AG08395 (cell line): ENCODE measurements at places on chromosomes 11 and 22.
A peak's percentile ranks its signal among the peaks of the same experiment; 100 is the strongest.

GRCh38 chr22:44689915-44690524 lies 12.0 kb upstream of the PRR5 start:
- DNase-seq, result no peak

GRCh38 chr11:44709281-44709562 lies 17.5 kb upstream of the TSPAN18 start:
- DNase-seq, result no peak

DNA sequence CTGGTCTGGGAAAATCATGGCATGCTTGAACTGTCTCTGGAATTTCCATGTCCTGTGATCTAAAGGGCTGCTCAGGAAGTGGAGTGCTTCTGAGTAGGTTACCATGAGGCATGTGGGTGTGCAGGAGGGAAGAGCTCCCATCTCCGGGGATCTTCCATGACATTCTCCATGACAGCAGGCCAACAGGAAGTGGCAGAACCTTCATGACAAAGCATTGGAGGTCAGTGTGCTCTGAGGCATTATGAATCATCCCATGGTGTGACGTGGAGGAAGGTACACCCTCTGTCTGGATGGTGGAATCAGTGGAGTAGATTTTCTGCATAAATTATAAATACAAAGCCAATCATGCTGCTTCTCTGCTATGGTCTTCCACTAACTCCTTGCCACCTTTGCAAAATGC lies 139.6 kb upstream of the E2F8 start:
- DNase-seq, result peak; percentile 89

DNA sequence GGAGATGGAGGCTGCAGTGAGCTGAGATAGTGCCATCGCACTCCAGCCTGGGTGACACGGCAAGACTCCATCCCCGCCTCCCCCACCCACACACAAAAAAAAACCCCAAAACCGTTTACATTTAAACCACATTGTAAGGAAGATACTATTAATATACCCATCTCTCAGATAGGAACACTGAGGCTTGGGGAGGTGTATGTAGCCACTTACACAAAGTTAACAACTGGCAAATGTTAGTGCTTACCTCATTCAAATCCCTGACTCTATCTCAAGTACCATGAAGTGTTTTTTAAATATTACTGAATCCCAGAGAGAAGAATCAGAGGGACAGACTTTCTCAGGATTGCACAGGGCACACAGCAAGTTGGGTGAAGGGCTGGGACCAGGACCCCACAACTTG lies 164.5 kb downstream of the MIAT start:
- no peak for DNase-seq

- peak; percentile 82 for DNase-seq
Observed at GRCh38 chr11:43852057-43852636, 28.5 kb upstream of the ALKBH3 start.

- no peak for DNase-seq
Observed at GRCh38 chr11:46966773-46967172, 30.2 kb downstream of the CSTPP1 start.

GRCh38 chr11:102716527-102716926 lies 8.2 kb downstream of the MMP8 start:
- DNase-seq, result no peak

GRCh38 chr11:86922225-86922624 lies 33.0 kb downstream of the FZD4 start:
- no peak for DNase-seq

- peak; percentile 90 for DNase-seq
Observed at GRCh38 chr11:8033305-8034105, 46.4 kb downstream of the EIF3F start.

- no peak for DNase-seq
Observed at GRCh38 chr11:45890886-45891550, 5.6 kb downstream of the MAPK8IP1 start.

GRCh38 chr22:31211482-31211861 lies 626 bp upstream of the LIMK2 start:
- no peak for DNase-seq

GRCh38 chr11:131036514-131036913 lies 120.2 kb upstream of the SNX19 start:
- DNase-seq, result no peak

DNA sequence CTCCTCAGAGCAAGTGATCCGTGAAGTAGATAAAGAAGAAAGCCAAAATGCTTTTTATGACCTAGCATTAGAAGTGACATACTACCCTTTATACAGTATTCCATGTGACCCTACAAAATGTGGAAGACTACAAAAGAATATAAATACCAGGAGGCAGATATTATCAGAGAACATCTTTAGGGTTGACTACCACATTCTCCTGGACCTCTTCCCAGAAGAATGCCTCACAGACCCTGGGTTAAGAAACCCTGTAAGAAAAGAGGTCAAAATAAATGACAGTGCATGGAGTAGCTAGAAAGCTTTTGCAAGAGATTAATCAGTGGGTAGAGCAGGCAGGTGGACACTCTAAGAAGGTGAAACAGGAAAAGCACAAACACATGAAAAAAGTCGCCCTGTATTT lies 69.2 kb downstream of the FANCF start:
- no peak for DNase-seq

- DNase-seq, result no peak
Observed at GRCh38 chr11:69968396-69969347, 109.4 kb upstream of the ANO1 start.

DNA sequence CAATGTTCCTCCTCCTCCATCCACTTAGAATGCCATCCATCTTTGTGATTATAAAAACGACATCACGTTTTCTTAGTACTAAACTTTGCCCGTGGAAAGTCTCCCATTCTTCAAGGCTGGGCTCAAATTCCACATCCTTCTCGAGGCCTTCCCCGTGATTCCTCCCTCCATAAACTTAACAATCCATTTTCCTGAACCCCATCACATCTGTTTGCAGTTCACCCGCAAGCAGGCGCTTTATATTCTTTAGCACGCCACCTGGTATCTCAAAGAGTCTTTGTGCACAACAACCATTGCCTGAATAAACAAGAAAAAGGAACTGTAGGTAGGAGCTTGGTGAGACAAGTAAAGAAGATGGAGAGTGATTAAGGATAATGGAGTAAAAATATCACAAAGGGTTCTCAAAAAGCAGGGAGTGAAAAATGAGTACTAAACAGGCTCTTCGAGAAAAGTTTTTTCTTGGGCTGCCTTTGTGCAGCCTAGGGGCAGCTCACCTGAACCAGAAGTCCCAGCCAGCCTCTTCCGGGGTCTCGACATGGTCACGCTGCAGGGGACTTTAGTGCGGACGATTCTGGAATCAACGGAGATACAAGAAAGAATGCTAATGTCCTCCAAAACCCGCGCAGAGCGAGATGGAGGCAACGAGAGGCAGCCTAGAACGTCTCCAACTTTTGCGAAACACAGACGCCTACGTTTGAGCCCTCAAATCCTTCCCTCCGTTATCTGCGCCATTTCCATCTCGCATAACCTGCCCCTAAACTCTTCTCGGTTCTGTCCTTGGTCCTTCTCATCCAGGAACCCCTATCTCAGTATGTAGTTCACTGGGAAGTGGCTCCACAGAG lies 585 bp downstream of the THYN1 start:
- DNase-seq, result peak; percentile 57

- no peak for DNase-seq
Observed at GRCh38 chr11:7511401-7511800, 2.4 kb upstream of the PPFIBP2 start.

DNA sequence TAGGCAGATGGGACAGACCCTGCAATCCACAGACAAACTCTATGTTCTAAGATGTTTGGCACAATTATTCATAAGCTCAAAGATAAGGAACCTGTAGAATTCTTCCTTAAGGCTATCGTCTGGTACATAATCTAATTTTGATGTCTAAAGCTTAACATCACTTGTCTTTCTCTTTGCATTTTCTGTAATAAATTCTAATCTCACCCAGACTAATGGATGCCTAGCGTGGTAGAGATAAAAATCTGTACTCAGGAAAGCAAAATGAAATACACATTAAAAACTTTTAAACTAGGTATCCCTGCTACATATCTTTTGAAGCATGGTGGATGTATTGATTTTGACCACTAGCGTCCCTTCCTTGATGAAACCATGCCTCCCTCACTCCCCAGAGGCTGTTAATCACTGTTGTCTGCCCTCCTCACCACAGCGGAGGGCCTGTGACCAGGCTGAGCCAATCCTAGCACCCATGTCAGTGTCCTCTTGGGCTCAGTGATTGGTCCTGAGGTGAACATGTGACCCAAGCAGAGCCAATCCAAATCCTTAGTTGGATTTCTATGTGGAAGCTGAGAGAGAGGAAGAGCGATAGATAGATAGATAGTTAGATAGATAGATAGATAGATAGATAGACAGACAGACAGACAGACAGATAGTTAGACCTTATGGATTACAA lies 82.2 kb upstream of the GRK3 start:
- no peak for DNase-seq

- DNase-seq, result no peak
Observed at GRCh38 chr11:19689281-19690000, 23.2 kb upstream of the NAV2 start.

- no peak for DNase-seq
Observed at GRCh38 chr22:29753808-29754657, 12.8 kb downstream of the ZMAT5 start.

DNA sequence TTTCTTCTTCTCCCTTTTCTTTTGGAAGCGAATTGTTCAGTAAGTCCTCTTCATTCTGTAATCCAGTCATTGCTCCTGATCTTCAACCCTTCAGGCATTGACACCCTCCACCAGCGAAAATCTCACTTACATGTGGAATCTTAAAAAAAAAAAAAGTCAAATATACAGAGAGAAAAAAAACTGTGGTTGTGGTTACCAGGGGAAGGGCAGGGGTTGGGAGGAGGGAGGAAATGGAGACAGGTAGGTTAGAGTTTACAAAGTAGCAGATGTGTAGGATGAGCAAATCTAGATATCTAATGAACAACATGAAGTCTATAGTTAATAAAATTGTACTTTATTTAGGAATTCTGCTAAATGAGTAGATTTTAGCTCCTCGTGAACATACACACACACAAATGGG lies 17.7 kb upstream of the TMEM123 start:
- DNase-seq, result no peak

DNA sequence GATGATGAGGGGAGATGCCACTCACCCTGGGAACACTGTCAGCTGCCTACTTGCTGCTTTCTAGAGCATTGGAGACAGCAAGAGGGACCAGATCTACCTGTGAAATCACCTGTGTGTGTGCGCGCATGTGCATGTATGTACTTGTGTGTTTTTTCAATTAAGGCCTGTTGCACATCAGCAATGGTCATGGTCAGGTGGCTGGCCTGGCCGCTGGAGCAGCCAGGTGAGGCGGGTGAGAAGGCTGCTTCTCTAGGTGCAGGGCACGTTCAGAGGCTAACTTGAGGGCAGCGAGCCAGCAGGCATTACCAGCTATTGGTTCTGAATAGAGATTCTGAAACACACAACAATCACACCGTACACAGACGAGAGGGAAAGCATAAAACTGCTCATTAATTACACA lies 65.1 kb downstream of the PARVG start:
- no peak for DNase-seq

- DNase-seq, result no peak
Observed at GRCh38 chr11:95148938-95149337, 59.3 kb downstream of the ENDOD1 start.

DNA sequence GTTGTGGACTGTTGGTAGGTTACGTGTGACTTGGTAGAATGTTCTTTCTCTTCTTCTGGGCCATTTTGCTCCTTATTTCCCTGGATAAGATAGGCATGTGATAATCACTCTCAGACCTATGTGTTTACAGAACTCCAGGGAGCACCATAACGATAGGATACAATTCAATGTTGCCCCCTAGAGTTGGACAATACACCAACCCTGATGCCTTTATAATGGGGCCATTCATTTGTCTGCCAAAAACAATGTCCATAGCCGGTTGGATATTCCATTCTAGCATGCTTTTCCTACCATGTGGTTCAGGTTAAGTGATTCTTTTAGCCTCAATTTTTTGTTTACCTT lies 60.5 kb downstream of the APIP start:
- no peak for DNase-seq

GRCh38 chr22:29313576-29314466 lies 1.7 kb downstream of the RASL10A start:
- no peak for DNase-seq

DNA sequence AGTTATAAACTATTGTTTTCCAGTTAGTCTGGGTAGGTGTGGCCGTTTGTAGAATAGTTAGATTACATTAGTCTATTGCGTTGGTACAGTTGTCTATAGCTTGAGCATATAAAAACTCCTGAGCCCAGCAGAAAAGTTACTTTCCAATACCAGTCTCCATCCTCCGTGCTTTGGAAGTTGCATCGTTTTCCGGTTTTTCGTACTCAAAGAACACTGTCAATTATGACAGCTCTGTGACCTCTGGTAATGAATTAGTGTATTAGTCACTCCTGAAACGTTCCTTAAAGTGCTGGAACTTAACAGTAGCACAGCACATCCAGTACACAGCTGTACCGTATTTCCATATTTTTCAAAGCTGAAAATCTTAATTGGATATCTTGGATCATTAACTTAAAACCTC lies 808 bp upstream of the MSANTD2 start:
- peak; percentile 15 for DNase-seq

DNA sequence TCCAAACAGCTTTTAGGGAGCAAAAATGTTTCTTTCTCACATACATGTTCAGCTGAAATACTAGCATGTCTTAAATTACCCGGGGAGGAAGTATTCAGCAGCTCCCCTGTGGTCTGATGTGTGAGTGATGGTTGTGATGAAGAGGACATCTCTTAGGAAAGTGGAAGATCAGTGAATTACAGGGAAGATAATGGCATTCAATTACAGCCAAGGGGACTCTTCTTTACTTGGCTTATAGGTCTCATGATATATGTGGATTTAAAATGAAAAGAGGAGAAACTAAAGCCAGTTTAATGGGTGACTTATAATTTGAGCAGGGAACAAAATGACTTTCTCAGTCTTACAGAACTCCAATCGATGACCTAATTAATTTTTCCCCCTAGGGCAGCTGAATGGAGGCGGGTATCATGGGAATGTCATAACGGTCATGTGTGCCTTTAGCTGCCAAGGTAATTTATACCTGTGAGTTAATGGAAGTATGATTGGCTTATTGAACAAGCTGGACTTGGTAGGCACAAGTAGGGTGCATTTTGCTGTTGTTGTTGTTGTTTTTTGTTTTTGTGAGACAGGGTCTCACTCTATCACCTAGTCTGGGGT lies 198.8 kb downstream of the HIPK3 start:
- DNase-seq, result no peak

GRCh38 chr22:23401111-23401909 lies 178.8 kb downstream of the IGLL1 start:
- peak; percentile 63 for DNase-seq

DNA sequence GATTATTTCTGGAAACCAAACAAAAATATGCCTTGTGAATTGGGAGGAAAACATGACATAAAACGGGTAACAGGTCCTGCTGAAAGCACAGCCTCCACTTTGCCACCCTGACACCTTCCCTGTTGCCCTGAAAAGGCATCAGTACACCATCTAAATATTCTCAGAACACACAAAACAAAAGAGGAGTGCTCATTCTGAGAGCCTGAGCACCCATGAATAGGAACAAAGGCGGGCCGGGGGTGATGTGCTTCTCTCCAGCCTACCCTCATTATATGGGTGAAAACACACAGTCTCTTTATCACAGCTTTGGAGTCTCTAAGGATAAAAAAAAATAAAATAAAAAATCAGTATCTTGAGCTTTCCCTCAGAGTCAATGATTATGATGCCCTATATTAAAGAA lies 19.7 kb downstream of the SCUBE2 start:
- no peak for DNase-seq
